Activated naive CD8-positive, alpha-beta T cell treated with anti-CD3 and anti-CD28 coated beads for 36 hours (primary cell): ENCODE measurements at places on chromosomes 12 and 14.

GRCh38 chr12:47527816-47528215 is 178.0 kb downstream of the RPAP3 start:
- no peak for DNase-seq

DNA sequence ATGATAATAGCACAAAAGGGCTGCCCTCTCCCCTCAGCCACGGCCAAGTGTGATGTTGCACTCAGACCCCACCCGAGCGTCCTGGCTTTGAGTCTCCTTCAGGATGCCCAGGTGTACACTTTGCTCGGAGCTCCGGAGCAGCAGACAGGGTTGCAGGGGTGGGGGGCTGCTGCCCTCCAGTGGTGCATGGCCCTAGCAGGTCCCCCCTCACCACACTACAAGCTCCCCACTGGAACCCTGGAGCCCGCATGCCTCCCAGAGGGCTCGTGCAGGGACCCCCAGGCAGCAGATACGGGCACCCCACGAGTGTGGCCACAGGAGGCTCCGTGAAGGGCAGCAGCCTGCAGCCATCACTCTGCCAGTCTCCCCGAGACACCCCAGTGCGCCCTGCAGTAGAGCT is 69.9 kb upstream of the C14orf180 start:
- DNase-seq: no peak

DNA sequence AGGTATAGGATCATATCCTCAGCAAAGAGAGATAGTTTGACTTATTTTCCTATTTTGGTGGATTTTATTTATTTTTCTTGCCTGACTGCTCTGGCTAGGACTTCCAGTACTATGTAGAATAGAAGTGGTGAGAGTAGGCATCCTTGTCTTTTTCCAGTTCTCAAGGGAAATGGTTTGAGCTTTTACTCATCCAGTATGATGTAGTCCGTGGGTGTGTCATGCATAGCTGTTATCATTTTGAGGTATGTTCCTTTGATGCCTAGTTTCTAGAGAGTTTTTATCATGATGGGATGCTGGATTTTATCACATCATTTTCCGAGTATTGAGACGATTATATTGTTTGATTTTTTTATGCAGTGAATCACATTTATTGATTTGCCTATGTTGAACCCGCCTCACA is 97.2 kb downstream of the MGAT4C start:
- DNase-seq: no peak

GRCh38 chr14:89357655-89358297 is 59.3 kb downstream of the FOXN3 start:
- no peak for DNase-seq

DNA sequence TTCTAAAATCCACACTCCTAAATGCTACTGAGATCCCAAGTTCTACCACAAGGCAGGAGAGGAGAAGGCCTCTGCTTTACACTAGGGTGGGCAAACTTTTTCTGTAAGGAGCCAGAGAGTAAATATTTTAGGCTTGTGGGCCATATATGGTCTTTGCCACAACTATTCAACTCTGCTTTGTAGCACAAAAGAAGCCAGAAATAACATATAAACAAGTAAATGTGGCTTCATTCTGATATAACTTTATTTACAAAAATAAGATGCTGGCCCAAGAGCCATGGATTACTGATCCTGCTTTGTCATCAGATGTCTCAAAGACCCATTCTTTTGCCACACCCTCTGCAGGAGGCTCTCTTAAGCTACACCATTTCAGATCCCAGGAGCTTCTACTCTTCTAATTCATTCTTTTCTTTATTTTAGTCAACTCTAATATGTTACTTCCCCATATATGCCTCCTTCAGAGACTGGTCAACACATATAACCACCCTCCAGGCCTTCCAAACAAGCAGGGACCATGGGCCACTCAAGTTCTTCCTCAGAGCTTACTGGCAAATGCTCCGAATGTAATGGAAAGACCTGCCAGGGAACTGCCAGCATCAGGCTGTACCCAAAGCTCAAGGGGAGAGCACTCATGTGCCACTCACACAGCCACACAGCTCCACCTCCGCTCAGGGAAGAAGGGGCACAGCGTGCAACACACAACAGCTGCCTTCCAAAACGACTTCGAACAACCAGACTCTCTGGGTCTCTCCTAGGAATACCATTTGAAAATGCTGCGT is 15.6 kb downstream of the APPL2 start:
- DNase-seq: no peak

GRCh38 chr12:56086096-56086495 is 6.1 kb downstream of the ERBB3 start:
- DNase-seq: no peak

GRCh38 chr12:27541031-27541719 is 17.2 kb downstream of the PPFIBP1 start:
- no peak for DNase-seq

DNA sequence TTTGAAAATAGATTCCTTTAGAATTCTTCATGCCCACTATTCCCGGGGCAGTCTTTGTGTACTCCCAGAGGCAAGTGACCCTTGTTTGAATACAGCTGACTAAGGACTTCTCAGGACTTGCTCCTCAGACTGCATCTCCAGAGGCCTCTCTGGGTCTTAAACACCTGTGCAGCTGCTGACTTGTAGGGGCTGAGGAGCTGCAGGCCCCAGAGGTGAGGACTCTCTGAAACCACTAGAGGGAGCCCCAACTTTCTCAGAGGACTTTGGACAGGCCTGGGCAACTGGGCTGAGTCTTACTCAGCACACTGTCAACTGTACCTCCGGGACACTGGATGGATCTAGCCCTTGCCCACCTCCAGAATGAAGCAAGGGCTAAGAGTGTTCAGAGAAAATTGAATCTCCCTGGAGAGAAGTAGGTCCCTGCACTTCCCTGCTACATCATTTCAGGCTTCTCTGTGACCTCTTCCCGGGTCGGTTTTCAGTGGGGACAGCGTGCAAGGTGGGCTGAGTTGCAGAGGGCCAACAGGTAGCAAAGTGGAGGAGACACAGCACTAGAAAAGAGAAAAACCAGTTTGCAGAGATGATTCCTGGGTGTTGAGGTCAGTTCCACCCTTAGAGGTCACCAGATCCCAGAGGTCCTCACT is 164.6 kb downstream of the TMEM117 start:
- DNase-seq: peak; percentile 6

- DNase-seq: no peak
These were observed 139.5 kb downstream of the SLC25A21 start for GRCh38 chr14:37032863-37033262.

GRCh38 chr12:48004053-48004941 is at the start of gene COL2A1:
Gene COL2A1 (minus strand): TSS chr12:48004476. CDS start chr12:48004321, 155 bp downstream.
- peak; percentile 34 for DNase-seq

GRCh38 chr14:68476212-68477109 is 316.4 kb downstream of the ZFP36L1 start:
- no peak for DNase-seq

DNA sequence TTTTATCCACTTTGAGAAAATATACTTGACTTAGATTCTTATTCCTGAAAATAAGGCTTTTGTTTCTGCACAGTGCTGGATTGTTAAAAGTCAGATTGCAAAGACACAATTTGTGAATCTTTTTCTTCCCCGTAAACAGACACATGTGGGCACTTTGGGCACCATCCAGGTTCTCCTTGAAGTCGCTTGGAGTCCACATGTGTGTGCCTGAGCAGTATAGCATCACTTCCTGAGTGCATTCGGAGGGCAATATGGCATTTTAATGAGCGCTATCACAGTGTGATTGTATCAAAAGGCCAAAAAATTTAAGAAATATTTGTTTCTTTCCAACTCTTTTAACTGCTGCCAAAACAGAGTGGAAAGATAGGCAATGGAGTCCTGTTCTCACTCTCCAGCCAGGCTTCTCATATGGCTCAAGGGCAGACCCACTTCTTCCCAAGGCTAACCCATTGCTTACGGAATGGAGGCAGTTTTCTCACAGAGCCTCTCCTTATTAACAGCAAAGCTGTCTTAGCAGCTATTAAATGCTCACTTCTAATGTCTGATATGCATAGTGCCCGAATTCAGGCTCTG is 397.1 kb downstream of the EGLN3 start:
- no peak for DNase-seq

DNA sequence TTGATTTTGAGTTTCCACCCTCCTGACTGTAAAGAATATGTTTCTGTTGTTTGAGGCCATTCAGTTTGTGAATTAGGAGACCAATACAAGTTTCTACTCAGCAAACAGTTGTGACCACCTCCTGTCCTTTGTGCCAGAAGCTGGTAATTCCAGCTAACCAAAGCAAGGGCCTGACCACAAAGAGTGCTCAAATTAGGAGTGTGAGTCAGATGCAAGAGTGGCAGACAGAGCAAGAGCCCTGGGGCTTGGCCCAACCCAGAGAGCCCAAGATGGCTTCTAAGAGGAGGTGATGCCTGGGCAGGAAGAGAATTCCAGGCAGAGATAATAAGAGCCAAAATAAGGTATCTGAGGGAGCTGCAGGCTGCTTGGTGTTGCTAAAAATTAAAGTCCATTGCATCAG is 77.7 kb upstream of the C14orf132 start:
- DNase-seq: no peak

- DNase-seq: no peak
These were observed 6.1 kb downstream of the SDR39U1 start for GRCh38 chr14:24436355-24437019.

GRCh38 chr12:95573951-95574576 is 22.8 kb upstream of the USP44 start:
- DNase-seq: no peak

GRCh38 chr14:48622980-48623379 is 947.6 kb upstream of the MDGA2 start:
- DNase-seq: no peak

DNA sequence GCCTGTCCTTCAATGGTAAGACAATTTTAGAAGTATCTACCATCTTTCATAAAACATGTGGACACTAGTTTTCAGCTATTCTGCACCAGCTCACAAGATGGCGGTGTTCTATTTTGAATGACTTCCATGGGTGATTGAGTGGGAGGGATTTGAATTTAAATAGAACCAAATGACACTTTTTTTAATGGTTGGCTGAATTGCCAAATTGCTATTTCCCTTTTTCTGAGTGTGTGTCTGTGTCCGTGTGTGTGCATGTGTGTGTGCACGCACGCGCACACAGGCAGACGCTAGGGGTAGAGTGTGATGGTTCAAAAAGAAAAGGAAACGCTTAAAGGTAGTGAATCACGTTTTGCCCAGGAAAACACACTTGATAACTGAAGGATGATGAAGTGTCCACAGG is 362.6 kb downstream of the DAD1 start:
- no peak for DNase-seq

DNA sequence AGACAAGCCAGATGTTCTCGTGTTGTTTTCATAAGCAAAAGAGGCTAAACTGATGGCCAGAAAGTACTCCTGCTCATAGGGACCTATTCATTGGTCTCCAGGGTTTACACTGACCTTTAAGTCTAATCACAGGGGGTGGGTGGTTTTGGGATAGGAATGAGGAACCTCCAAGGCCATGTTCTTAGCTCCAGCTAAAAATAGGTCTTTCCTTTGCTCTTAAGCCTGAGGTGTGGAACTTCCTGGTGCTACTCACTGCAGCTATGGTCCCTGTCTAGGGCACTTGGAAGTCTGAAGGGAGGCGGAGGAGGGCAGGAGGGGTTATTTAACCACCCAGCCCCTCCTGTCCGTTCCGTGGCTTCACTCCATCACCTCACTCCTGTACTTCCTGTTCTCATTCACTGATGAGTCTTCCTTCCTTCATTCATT is 18.6 kb downstream of the GPRC5A start:
- DNase-seq: no peak

DNA sequence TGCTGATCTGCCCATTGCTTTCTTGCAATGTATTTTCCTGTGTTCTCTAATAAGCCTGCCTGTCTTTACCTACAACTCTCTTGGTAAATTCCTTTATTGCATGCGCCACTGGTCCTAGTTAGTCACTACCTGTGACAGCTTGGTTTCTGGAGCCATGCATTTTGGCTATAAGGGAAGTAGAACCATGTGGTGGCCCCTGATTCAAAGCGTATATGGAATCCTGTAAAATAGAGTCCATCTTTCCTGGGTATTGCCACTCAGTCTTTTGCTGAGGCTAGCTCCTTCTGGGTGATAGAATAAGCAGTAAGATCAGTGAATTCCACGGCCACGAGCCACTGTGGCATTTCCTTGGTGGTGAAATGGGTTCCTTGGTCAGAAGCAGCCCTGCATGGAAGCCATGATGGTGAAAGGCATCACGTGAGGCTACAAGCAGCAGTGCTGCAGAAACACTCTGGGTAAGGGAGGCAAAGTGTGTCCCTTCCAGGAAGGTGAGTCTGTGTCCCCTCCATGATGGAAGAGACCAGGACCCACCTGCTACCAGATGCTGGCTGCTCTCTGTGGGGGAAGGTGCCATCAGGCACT is 19.6 kb downstream of the TNFAIP2 start:
- no peak for DNase-seq

DNA sequence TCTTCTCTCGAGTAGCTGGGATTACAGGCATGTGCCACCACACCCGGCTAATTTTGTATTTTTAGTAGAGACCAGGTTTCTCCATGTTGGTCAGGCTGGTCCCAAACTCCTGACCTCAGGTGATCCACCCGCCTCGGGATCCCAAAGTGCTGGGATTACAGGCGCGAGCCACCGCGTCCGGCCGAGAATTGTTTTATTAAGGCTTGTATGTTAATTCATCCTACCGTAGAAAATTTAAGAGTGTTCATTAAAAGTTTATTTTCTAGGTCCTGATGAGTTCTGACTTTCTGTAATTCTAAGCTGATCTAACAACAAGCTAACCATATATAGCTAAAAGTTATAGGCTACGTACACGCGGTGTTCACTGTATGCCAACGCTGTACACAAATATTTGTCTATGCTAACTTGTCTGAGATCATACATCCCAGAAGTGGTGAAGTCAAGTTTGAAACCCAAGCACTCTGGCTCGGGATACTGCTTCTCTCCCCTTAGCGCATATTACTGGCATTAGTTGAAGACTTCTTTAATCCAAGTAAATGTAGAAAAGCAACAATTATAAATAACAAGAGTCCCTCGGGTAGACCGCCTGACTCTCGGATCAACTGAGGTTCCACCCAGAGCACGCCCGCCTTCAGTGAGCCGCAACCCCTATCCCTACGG is 570 bp upstream of the MRPS35 start:
- no peak for DNase-seq

- DNase-seq: no peak
These were observed 28.3 kb upstream of the ATP2A2 start for GRCh38 chr12:110252716-110253115.
